Activated CD4-positive, alpha-beta T cell treated with anti-CD3 and anti-CD28 coated beads, Interleukin-2, amount 10 ng/mL, durations not matched to agents 7 days and 5 days (primary cell): ENCODE measurements at places on chromosomes 16 and 17. TPM values are rescaled to one million over a fixed set of nuclear protein-coding genes. Genes with fewer than 3 reads are reported as not detected.

Gene TBC1D3D
- 8.8 TPM for total RNA-seq

Gene FLCN
- total RNA-seq: 39.4 TPM

Gene TEKT1
- not detected for total RNA-seq

Gene AHSP
- total RNA-seq: not detected

Gene XYLT1
- total RNA-seq: 50.1 TPM
